ENCODE measurements at places on chromosomes 2 and 18.

GRCh38 chr2:106890606-106891005, 4.6 kb upstream of the ST6GAL2 start:
- DNase-seq: no peak

- no peak for DNase-seq
Measured at GRCh38 chr2:54213082-54213481, 42.9 kb downstream of the TSPYL6 start.

- no peak for DNase-seq
Measured at GRCh38 chr2:54691445-54692135, 31.9 kb upstream of the EML6 start.

- no peak for DNase-seq
Measured at GRCh38 chr2:34104601-34105000, 505.5 kb upstream of the FAM98A start.

GRCh38 chr18:36819621-36820020, 9.2 kb downstream of the TPGS2 start:
- DNase-seq: no peak

GRCh38 chr2:129248198-129248597, 731.3 kb upstream of the RAB6C start:
- DNase-seq: no peak

DNA sequence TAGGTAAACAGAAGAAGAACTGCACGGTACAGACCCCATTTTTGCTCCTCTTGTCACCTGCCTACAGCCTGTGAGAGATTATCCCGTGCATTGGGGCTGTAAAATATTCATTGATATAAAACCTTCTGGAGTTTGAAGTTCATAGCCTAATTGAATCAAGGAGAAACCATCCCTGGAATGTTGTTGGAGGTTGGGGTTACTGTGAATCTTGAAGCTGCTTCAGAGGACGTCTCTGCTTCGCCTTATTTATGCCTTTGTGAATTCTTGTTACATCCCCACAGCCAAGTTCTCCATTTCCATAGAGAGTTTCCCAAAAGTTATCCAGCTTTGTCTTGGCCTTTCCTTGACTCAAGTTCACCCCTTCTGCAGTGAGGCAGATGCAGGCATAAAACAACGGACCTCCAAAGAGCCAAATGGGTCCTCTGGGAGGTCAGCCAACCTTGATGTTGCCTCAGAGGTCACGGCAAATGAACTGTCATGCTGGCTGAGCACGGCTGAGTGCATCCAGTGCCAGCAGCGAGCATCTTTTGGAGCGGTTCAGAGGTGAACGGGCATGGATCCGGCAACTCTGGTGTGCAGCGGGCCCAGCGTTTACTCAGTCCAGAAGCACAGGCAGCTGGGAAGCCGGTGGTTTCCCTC, 317.6 kb downstream of the PRKCE start:
- DNase-seq: no peak
